Daoy (cell line): ENCODE measurements at places on chromosomes 7 and 10. TPM values are rescaled to one million over a fixed set of nuclear protein-coding genes. Genes with fewer than 3 reads are reported as not detected.

DNA sequence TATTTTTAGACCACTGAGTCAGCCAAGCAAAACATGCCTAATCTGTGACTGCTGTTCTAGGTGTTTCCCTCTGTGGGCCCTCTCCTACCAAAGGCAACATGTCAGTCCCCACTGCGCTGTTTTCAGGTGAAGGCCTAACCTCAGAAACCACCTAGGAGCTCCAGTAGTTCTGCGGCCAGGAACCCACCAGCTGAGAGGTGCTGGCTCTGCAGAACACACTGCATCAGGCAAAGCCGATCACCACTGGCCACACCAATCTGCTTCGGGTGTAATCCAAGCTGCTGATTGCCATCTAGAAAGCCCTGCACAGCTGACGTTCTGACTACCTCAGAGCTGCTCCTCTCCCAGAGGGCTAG is 14.9 kb downstream of the CAMK2G start:
- DNase-seq = no peak

DNA sequence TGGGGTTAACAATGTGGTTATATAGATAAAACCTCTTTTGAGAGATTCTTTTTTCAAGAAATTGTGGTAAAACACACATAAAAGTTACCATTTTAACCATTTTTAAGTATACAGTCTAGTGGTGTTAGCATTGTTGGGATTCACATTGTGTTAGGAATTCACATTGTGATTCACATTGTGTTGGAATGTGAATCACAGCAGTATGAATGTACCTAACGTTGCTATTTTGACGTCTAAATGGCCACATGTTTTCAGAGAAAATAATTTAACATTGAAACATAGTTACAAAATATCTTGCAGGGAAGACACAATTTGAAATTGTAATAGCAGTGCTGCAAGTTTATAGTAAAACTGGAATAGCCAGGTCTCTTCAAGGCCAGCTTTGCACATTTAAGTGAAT is 129.0 kb downstream of the BICC1 start:
- DNase-seq = peak; percentile 40

DNA sequence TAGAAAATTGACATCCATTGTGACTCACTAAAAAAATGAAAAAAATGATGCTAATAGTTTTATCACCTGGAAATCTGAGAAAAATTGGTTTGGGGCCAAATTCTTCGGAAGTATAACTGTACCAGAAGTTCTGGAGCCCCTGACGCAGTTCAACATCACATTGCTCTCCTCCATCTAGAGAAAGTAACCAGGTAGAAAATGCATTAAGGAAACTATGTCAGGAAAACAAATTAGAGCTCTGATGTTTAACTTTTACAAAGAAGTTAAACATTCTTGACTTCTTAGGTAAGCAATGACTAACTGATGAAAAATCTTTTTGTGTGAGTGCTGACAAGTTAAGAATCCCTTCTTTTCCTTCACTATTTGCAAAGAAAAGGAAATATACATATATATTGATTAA is 61.1 kb upstream of the TMEM196 start:
- no peak for DNase-seq

DNA sequence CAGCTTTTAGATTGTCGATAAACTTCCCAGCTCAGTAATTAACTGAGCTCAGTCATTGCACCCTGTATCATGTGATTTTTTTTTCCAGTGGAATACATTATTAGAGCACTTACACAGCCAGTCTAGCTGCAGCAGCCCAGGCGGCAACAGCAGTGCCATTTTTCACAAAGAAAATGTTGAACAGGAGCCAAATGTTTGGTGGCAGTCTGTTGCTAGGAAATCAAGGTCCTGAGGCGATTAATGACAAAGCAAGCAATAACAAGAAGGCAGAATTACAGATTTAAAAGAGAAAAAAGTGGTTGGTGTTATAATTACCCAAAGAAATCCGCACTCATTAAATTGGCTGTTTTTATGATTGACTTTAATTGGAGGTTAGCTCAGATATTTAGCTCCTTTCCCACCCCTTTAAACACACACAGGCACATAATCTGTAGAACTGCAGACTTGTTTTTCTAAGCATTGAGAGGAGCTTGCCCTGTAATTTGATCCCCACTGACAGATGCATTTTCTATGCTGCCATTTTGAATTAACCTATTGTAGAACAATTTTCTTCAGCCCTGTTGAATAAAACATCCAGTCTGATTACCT is 267.4 kb downstream of the ADK start:
- DNase-seq = no peak

DNA sequence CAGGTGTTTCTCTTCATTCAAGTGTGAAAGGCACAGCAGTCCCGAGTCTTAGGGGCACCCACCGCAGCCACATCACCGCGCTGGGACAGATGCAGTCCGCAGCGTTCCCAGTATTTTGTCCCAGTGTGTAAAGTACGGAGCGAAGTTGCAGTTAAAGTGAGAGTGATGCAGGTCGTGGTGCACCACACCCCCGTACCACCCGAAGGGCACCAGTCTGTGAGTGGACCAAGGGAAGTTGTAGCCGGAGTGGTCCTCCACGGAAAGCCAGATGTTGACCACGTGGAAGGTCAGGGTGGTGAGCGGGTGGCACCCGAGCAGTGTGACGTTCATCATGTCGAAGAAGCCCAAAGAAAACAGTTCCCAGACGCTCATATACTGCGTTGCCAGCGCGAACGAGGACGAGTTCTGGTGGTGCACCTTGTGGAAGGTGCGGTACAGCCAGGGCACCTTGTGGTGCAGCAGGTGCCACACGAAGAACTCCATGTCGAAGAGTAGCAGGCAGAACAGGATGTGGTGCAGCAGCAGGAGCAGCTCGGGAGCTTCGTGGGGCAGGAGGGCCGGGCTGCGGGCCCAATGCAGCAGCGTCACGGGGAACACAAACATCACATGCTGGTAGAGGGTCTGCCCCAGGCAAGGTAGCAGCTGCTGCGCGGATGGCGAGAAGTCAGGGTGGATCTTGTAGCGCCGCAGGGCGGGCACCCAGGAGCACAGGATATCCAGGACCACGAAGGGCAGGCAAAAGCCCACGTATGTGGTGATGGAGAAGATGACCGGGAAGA is 526 bp downstream of the CH25H start:
- DNase-seq = peak; percentile 36

DNA sequence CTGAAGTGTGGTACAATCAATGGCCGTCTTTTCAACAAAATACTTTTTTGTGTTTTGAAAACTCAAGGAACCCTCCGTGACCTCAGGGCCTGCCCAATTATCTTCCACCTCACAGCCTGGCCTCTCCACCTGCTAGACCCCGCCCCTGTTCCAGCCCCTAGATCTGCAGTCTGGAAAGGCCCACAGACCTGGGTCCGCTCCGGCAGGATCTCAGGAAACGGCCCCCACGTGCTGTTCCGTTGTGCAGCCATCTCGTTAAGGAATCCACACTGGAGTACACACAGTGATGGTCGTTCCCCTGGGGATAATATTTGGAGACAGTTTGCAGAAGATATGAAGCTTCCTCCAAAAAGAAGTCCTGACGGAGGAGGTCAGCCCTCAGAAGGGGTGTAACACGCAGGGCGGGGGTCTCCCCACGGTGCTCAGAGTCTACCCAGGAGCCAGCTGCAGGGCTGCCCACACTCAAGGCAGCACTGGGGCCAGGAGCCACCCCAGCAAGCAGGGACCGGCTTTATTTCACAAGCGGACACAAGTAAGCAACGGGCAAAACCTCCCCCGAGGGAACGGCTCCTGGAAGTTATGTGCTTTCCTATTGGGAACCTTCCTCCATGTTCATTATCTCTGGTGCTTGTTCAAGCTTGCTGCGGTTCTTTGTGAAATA is 73.4 kb downstream of the TCERG1L start:
- no peak for DNase-seq

DNA sequence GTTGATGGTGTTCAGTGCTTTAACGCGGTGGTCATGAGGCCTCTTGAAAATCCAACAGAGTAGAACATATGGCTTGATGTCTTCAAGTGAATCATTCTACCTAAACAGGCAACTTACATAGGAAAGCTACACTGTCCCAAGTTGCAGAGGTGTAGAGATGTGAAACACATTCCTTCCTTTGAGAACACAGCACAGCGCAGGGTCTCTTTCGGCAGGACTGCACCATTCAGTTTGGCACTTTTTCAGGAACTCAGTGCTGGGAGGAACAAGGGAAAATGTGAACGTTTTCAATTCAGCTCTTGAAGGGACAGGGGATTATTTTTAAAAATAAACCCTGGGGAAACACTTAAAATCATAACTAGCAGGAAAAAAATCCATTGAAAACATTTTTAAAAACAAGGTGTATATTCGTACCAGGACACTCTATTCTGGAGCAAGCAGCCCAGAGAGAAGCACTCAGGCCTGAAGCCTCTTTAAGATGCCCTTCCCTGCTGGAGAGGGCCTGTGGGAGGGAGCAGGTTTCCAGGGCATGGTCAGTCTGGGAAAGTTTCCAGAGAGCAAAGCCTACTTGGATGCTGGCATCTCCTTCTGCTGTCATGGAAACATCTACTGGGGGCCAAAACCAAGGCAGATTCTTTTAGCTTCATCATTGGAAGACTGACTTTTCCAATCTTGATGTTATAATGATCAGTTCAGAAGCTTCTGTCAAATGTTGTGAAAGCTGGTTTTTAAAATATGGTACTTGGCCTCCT is 60.4 kb upstream of the NPVF start:
- no peak for DNase-seq

DNA sequence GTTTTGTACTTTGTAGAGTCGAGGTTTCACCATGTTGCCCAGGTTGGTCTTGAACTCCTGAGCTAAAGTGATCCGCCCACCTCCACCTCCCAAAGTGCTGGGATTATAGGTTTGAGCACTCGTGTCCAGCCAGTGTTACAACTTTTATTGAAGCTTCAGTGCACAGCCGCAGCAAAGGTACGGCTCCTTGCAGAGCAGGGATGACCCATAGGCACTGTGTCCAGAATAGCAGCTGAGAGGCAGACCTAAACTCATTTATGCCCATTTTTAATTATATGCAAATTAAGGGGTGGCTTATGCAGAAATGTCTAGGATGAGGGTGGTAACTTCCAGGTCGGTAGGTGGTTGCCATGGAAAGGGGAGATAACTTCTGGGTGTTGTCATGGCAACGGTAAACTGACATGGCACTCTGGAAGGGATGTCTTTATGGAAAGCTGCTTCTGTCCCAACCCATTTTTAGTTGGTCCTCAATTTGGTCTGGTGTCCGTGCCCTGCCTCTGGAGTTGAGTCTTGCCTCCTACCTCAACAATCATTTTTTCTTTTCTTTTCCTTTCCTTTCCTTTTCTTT is 22.7 kb downstream of the NYAP1 start:
- DNase-seq = no peak

- no peak for DNase-seq
Measured at GRCh38 chr10:18409599-18410397, 241.6 kb downstream of the NSUN6 start.

DNA sequence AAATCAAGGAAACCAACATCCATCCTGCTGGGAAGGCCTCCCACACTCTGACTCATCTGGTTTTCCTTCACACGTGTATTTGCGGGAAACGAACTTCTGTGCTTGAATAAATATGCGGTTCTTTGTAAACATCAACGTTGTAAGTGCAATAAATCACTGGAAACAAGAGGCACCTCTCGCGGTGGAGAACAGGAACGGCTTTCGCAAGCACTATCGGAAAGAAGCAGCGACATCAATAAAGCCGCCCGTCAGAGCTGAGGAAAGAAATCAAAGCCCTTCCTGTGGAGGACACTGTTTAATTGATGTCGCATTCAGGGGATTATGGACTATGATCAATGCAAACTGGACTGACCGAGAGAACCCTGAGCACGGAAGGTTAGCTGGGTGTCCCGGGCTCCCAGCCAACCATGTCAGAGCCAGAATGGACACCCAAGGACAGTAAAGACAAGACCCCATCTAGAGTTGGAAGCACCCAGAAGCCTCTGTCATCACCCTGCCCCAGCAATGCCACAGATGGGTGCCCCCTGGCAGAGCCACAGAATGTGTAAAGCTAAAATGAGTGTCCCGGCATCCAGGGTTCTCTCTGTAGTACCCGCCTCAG is 37.6 kb downstream of the OAT start:
- DNase-seq = no peak

DNA sequence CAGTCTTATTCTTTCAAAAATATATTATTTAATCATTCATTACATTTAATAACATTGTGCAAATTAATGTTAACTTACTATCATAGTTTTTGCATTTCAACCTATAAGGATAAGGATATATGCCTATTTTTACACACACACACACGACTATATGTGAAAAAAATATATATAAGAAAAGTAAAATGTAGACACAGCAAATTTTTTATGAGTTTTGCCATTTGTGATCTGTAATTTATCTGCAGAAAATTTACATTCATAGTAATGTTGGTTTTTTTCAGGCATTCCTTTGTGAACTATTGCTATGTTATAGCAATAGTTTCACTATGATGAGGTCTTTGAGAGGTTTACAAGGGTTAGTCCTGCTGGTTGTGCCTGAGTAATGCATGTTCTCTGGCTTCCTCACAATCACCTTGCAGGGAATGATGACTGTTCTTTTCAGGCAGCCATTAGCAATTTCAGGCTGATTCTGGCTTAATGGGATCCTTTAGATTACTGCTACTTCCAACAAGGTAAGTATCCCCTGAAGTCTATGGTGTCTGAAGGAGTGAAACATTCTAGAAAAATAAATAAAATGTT is 183.7 kb upstream of the CDK1 start:
- DNase-seq = peak; percentile 12

DNA sequence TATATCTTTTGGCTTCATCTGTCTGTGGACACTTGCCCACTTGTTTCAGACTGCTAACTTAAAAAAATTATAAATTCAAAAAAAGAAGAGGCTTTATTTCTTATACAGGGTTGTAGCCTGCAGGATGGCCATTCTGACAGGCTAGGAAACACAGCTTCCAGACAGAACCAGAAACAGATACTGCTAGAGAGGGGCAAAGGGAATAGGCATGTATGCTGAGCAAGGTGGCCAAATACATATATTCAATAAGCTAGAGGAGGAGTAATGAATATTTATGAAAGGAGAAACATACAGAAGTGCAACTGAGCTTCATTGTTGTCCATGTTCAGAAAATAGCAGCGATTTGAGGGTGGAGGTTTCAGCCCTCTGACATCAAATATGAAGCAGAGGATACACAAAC is 22.0 kb upstream of the MAGI2 start:
- no peak for DNase-seq

DNA sequence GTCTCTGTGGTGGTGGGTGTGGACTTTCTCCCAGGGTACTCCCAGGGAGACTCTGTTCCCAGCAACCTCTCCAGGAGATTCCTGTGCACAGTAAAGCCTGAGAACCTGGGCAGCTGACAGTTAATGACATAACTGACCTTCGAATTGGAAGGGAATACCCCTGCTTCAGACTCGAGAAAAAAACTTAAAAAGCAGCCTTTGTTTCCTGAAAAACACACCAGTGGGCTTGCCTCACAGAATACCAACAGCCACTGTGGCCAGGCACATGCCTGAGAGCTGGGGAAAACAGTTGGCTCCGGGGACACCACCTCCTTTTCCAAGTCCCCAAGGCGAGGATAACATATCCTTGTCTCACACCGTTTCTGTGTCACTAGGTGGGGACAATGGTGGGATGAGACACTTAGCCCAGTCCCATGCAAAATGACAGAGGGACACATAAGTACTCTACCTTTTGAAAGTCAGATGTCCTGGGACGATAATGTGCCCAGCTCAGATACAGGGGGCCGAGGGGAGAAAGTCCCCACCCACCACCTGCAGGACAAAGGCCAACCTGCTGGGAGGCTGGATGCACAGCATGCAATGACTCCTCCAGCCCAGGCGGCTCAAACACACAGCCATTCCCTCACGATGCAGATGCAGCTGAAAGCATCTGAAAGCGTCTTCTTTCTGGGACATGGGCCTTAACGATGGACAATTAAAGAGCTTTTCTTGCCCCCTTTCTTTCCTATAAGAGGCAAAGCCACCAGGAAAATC is 65.6 kb downstream of the HIPK2 start:
- DNase-seq = no peak

OR2A7 gene
- 0.11 TPM in 1 of 2 replicates, not detected in the other for total RNA-seq

MYH16 gene
- total RNA-seq = 0.51 TPM in 1 of 2 replicates, not detected in the other

ASZ1 gene
- not detected in 2 replicates for total RNA-seq

AP3M1 gene
- 12.0 and 20.5 TPM in 2 replicates for total RNA-seq

PPP2R2D gene
- 15.8 and 22.3 TPM in 2 replicates for total RNA-seq
